AG04450 (cell line): ENCODE measurements at places on chromosomes 11 and 22.

- DNase-seq: no peak
These were observed 19.8 kb upstream of the PGM2L1 start for GRCh38 chr11:74417860-74418508.

- DNase-seq: no peak
These were observed 523.7 kb downstream of the INSC start for GRCh38 chr11:15638386-15638787.

GRCh38 chr11:109939166-109939810 is 153.9 kb upstream of the ZC3H12C start:
- peak; percentile 51 for DNase-seq

DNA sequence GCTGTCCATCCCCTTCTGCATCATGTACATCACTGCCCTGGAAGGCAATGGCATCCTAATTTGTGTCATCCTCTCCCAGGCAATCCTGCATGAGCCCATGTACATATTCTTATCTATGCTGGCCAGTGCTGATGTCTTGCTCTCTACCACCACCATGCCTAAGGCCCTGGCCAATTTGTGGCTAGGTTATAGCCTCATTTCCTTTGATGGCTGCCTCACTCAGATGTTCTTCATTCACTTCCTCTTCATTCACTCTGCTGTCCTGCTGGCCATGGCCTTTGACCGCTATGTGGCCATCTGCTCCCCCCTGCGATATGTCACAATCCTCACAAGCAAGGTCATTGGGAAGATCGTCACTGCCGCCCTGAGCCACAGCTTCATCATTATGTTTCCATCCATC is 337 bp downstream of the OR52B6 start:
- DNase-seq: no peak

DNA sequence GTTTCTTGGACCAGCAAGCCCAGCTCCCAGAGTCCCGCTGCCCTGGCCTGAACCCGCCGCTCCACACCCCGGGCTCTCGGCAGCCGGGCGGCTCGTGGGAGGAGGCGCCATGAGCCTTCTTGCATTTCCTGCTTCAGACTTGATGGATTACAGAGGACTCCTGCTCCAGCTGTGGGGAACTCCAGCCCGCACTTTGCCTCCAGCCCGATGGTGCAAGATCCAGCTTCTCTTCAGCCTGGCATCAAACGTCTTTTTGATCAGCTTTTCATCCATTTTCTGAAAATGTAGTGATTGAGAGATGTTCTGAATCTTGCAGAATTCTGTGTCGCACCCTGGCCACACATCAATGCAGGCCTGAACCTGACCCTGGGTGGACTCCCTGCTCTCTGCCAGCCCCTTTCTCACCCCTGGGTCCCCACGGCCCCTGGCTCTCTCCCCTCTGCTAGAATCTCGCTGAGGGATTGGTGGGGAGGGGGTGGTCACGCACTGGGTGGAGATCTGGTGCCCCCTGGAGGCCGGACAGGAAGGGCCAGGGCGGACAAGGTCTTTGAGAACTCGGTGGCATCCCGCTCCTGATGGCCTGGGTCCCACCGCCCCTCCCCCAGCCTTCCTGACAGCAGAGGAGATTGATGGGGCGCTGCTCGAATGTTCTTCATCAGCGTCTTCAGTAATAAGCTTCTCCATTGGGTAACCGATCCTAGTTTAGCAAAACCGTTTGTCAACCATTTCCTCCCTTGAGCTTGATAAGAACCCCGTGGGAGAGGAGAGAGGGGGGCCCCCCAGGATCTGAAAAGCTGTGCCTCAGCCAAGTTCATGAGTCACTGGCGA is 12.1 kb upstream of the NFAM1 start:
- DNase-seq: peak; percentile 74
